ENCODE measurements at places on chromosomes 2 and 18.

GRCh38 chr2:57902578-57902977 is 144.0 kb upstream of the VRK2 start:
- no peak for DNase-seq

DNA sequence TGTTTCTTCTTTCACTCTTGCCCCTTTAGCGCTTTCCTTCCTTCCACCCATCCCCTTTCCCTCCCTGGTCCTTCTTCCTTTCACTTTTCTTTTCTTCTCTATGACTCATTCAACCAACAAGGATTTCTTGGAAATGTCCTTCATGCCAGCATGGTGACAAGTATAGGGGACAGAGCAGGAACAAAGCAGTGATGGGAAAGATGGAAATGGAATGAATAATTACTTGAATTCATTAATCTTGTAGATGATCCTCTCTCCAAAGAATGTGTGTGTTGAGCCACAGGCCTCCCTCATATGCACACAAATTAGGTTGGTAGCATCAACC is 1.5 kb downstream of the VAMP5 start:
- no peak for DNase-seq

- no peak for DNase-seq
Observed at GRCh38 chr2:16680781-16681180, 15.1 kb upstream of the CYRIA start.

GRCh38 chr2:216206821-216207220 is 97.7 kb downstream of the XRCC5 start:
- DNase-seq = no peak

DNA sequence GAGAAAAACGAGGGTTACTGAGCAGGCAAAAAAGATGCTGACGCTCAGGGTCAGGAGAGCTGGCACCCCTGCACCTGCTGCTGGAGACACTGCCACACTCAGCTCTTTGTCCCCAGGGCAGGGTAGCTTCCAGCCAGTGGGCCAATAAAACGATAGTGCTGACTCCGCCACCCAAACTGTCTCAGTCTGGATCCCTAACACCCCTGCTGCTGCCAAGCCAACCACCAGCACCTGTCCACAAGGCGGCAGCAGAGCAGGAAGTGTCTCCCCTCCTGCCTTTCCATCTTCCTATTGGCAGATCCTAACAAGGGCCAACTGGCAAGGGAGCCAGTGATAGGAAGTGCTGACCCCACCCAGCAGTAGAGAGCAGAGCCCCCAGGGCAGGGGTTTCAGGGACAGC is 531.5 kb upstream of the SALL3 start:
- no peak for DNase-seq

DNA sequence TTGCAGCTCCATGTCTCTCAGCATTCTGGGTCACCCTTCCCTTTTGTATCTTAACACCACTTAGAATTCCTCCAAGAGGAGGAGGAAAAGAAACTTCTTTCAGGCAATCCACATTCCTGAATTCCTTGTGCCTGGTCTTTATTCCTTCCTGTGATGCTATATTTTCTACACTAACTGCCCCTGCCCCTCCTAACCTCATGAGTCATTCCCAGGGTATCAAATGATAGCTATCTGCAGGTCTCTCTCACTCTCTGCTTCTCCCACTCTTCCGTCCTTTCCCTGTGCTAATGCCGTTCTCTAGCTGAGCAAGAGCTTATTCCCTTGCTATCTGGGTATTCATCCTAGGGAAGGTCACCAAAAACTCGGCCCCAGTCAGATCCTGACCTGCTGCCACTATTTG is 395.0 kb upstream of the TCF4 start:
- DNase-seq = no peak

DNA sequence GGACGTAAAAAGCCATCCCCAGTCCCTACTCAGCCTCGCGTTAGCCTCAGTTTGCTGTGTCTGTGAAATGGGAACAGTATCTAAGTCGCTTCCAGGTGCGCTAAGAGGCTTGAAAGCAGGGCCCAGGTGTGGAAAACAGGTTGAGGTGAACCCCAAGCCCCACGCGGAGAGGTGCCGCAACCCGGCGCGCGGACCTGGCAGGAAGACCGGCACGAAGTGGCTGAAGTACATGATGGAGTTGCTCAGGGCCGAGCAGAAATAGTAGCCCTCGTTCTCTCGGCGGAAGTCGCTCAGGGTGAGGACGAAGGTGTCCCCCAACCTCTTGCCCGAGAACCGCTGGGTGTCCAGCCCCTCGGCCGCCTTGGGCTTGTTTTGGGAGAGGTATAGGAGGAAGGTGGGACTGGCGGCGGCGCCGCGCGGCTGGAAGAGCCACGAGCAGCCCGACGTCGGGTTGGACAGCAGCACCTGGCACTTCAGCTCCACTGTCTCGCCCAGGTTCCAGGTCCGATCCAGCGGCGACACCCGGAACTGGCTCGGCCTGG is 508 bp downstream of the CD8A start:
- DNase-seq = no peak

DNA sequence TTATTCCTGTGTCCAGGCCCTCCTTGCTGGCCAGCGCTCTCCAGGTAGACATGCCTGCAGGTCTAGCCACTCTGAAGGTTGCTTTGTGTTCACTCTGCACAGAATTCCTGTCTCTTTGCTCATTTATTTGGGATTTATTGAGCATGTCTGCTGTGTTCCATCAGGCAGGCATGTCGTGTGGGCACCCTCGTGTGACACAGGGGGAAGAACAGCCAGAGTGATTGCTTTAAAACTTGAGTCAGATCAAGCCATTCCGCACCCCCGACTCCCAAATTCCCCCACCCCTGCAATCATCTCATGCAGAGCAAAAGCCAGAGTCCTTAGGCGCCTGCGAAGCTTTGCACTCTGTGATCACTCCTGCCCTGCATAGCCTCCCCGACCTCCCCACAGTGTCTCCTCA is 44.7 kb upstream of the SIX2 start:
- no peak for DNase-seq

GRCh38 chr2:84889332-84889731 is 8.4 kb upstream of the TRABD2A start:
- no peak for DNase-seq

- DNase-seq = no peak
Observed at GRCh38 chr2:112730216-112730615, 9.4 kb downstream of the NT5DC4 start.

- no peak for DNase-seq
Observed at GRCh38 chr2:139609109-139609508, 828.9 kb upstream of the NXPH2 start.

GRCh38 chr2:12074126-12074844 is 327.9 kb downstream of the LPIN1 start:
- no peak for DNase-seq

- DNase-seq = no peak
Observed at GRCh38 chr2:210477496-210477895, 937 bp upstream of the LANCL1 start.

DNA sequence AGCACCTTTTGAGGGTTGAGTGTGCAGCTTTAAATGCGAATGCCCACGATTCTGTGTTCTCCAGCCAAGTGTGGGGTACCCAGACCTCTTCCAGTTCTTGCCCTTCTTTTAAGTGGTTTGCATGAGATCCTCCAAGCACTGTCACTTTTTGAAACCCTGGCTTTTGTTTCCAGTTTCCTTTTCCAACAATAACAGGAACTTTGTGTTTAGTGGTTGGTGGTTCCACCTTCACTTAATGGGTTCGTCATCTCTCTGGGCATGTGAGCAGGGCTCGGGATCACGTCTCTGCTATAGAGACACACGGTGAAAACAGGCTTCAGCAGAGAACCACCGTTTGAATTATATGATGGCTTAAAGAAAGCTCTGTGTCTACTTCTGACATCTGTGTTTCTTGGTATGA is 197.6 kb downstream of the LDLRAD4 start:
- DNase-seq = no peak

- DNase-seq = no peak
Observed at GRCh38 chr2:182619276-182619675, 96.8 kb upstream of the DNAJC10 start.

GRCh38 chr2:183117226-183117625 is 7.0 kb upstream of the NUP35 start:
- DNase-seq = no peak
